ENCODE measurements at places on chromosomes 7 and 10. TPM values are rescaled to one million over a fixed set of nuclear protein-coding genes. Genes with fewer than 3 reads are reported as not detected.

- peak overlapping the region; percentile 81 for H3K4me3 ChIP-seq
- peaks cover 4% of the 10 kb centered on the region for H3K4me1 ChIP-seq
- peak overlapping the region; percentile 81 for H3K27ac ChIP-seq
- peaks cover 23% of the 10 kb centered on the region for H3K36me3 ChIP-seq
- H3K27me3 ChIP-seq = no peaks in the 10 kb centered on the region
- DNase-seq = no peak
Observed at GRCh38 chr10:98446151-98446660, 529 bp downstream of the HPS1 start.

GRCh38 chr10:12750526-12751201 is 250.8 kb downstream of the CCDC3 start:
- no peak for DNase-seq
- no peak overlapping the region for H3K27ac ChIP-seq
- H3K4me3 ChIP-seq = no peak overlapping the region
- H3K4me1 ChIP-seq = no peaks in the 10 kb centered on the region
- H3K27me3 ChIP-seq = no peaks in the 10 kb centered on the region

DNA sequence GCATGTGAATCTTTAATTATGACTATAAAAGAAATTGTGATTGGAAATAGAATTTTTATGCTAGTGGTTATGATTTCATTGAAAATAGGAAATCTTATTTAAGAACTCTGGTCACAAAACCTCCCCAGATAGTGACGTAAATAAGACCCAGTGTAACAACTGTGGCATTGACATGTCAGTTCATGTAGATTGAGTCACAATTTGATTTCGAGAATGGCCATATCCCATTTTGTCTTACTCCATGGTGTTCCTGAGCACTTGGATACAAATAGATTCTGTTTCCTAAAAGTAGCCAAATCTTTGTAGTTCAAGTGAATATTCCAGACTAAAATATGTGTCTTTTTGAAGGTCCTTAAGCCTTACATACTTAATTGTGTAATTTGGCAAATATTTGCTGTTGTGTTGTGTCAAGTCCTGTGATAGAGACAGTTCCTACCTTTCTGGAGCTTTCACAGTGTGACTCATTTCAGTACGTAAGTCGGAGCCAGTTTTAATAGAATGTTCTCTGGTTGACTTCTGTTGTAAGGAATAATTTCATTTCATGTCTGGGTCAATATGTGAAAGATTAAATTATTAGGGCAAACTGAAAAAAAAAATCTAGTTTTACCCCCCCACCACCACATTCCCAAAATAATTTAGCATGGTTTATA is 37.1 kb upstream of the TOMM7 start:
- H3K4me1 ChIP-seq = peaks cover 7% of the 10 kb centered on the region
- no peaks in the 10 kb centered on the region for H3K27me3 ChIP-seq
- no peak overlapping the region for H3K4me3 ChIP-seq
- no peaks in the 10 kb centered on the region for H3K36me3 ChIP-seq
- no peak overlapping the region for H3K27ac ChIP-seq

GRCh38 chr7:134174795-134175261 is 47.7 kb downstream of the LRGUK start:
- peak; percentile 18 for DNase-seq
- no peaks in the 10 kb centered on the region for H3K36me3 ChIP-seq
- no peak overlapping the region for H3K4me3 ChIP-seq
- no peaks in the 10 kb centered on the region for H3K4me1 ChIP-seq

DNA sequence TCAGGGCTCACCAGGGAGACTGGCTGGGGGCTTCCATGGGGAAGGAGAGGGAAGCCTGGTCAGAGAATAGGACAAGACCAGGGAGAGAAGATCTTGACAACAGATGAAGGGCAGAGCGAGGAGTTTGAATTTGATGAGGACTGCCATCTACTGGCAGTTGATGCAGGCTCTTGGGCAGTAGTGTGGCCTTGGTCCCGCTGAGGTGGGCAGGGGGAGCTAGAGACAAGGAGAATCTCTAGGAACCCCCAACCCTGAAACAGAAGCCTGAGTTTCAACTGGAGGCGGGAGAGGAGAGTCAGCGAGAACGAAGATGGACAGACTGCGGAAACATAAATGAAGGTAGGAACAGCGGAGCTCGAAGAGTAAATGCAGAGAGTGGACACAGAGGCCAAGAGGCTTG is 81.0 kb downstream of the PPP1R3C start:
- H3K36me3 ChIP-seq = no peaks in the 10 kb centered on the region
- no peaks in the 10 kb centered on the region for H3K27me3 ChIP-seq
- no peak overlapping the region for H3K27ac ChIP-seq
- no peaks in the 10 kb centered on the region for H3K4me1 ChIP-seq
- no peak overlapping the region for H3K4me3 ChIP-seq
- DNase-seq = peak; percentile 8

- H3K27ac ChIP-seq = no peak overlapping the region
- no peak for DNase-seq
- H3K36me3 ChIP-seq = no peaks in the 10 kb centered on the region
- no peak overlapping the region for H3K4me3 ChIP-seq
- no peaks in the 10 kb centered on the region for H3K4me1 ChIP-seq
Observed at GRCh38 chr10:30973737-30974136, 57.9 kb downstream of the ZNF438 start.

GRCh38 chr7:136914016-136914415 is 45.6 kb downstream of the CHRM2 start:
- H3K4me1 ChIP-seq = no peaks in the 10 kb centered on the region
- no peak overlapping the region for H3K4me3 ChIP-seq
- no peak overlapping the region for H3K27ac ChIP-seq

- H3K4me1 ChIP-seq = no peaks in the 10 kb centered on the region
- H3K36me3 ChIP-seq = no peaks in the 10 kb centered on the region
- no peaks in the 10 kb centered on the region for H3K27me3 ChIP-seq
Observed at GRCh38 chr7:36129048-36129534, 24.0 kb upstream of the EEPD1 start.

DNA sequence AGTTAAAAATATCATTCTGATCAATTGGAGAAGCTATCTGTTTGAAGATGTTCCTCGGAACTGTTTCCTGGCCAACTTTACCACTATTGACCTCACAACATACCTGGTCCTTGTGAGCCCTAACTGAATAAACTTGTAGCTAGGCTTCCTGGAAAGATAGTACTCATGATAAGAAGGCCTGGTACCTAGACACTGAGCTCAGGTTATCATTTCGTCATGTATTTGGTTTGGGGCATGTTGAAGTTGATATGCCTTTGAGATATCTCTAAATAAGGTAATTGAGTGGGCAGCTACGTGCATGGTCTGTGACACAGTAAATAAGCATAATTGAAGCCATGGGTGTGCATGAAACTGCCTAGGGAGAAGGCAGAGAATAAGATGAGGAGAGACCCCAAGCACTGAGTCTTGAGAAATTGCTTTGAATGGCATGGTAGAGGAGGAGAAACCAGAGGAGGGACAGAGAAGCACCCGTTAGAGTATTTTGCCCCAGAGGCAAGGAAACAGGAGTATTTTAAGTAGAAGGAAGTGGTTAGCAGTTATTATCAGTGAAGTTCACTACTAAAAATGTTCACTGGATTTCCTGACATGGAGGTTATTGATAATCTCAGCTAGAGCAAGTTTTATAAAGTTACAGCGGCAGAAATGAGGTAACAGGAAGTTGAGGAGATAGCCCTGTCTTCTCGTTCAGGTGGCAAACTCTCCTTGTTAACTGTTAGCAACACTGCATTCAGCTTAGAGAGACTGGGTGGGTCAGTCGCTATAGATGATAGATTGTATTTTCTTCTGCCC is 55.6 kb downstream of the CC2D2B start:
- H3K4me1 ChIP-seq = no peaks in the 10 kb centered on the region
- H3K27me3 ChIP-seq = no peaks in the 10 kb centered on the region
- DNase-seq = no peak
- no peak overlapping the region for H3K4me3 ChIP-seq

DNA sequence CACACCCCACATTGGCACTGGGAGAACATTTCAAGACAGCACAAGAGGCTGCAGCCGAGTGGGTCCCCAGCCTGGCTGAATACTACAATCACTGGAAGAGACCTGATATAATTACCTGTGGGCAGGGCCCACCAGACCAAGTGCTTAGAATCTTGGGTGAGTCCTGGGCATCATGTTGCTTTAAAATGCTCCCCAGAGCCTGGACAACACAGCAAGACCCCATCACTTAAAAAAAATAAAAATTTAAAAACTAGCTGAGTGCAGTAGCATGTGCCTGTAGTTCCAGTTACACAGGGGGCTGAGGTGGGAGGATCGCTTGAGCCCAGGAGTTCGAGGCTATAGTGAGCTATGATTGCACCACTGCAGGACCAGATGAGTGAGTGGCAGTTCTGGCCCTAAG is 28.1 kb downstream of the FAM171A1 start:
- no peaks in the 10 kb centered on the region for H3K4me1 ChIP-seq
- DNase-seq = no peak
- no peaks in the 10 kb centered on the region for H3K36me3 ChIP-seq
- H3K4me3 ChIP-seq = no peak overlapping the region
- H3K27me3 ChIP-seq = peaks cover 3% of the 10 kb centered on the region

GRCh38 chr10:115049960-115050359 is 43.2 kb upstream of the ATRNL1 start:
- no peaks in the 10 kb centered on the region for H3K36me3 ChIP-seq
- no peaks in the 10 kb centered on the region for H3K4me1 ChIP-seq
- DNase-seq = no peak

DNA sequence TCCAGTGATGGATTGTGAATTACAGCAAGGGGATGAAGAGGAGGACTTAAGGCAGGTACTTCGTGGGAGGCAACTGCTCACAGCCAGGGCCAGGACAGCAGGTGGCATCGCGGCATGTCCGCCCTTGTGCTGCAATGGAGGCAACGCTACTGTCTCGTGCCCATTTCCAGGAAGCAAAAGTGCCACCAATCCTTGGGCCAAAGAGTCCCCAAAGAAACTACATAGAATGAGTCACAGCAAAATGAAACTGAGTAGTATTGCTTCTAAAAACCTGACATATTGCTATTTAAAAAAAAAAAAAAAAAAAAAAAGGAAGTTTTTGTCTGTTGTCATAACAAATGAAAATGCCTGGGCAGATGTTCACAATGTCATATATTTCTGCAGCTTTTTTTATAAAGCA is 46.6 kb downstream of the RSU1 start:
- no peak for DNase-seq
- H3K36me3 ChIP-seq = no peaks in the 10 kb centered on the region

- no peak overlapping the region for H3K4me3 ChIP-seq
- H3K27me3 ChIP-seq = no peaks in the 10 kb centered on the region
- no peak overlapping the region for H3K27ac ChIP-seq
- DNase-seq = no peak
- no peaks in the 10 kb centered on the region for H3K36me3 ChIP-seq
Observed at GRCh38 chr10:20173046-20173445, 356.8 kb downstream of the PLXDC2 start.

DNA sequence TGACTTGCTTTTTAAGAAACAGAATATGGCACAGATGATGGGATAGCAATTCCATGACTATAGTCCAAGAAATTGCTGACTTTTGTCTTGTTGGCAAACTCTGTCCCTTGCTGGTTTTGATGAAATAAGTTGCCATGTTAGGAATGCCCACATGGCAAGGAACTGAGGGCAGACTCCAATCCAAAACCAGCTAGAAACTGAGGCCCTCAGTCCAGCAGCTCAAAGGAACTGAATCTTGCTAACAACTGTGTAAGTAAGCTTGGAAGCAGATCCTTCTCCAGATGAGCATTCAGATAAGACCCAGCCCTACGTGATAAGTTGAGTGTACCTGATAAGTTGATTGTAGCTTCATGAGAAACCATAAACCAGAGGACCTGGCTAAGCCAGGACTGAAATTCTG is 64.3 kb upstream of the BMPER start:
- no peaks in the 10 kb centered on the region for H3K4me1 ChIP-seq
- no peak overlapping the region for H3K27ac ChIP-seq
- H3K4me3 ChIP-seq = no peak overlapping the region

DNA sequence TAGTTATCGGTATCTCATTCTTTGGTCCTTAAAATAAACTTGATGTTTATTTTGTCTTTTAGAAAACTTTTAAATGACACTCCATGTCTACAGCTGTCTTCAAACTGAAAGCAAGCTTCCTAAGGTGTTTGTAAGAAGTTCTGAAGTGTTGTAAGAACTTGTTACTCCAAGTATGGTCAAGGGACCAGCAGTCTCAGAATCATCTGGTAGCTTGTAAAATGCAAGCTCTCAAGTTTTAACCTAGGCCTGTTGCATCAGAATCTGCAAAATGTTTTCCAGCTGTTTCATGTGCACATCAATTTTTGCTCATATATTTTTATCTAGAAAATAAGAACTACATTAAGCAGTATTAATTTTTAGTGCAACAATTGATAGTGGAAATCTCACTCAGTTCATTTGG is 104.1 kb downstream of the THSD7A start:
- no peak overlapping the region for H3K27ac ChIP-seq
- H3K27me3 ChIP-seq = no peaks in the 10 kb centered on the region
- no peak for DNase-seq
- no peaks in the 10 kb centered on the region for H3K36me3 ChIP-seq
- H3K4me1 ChIP-seq = no peaks in the 10 kb centered on the region
- no peak overlapping the region for H3K4me3 ChIP-seq

- H3K27me3 ChIP-seq = no peaks in the 10 kb centered on the region
- DNase-seq = no peak
- no peak overlapping the region for H3K27ac ChIP-seq
- H3K4me3 ChIP-seq = no peak overlapping the region
Observed at GRCh38 chr7:6320791-6321190, 48.4 kb upstream of the CYTH3 start.

DNA sequence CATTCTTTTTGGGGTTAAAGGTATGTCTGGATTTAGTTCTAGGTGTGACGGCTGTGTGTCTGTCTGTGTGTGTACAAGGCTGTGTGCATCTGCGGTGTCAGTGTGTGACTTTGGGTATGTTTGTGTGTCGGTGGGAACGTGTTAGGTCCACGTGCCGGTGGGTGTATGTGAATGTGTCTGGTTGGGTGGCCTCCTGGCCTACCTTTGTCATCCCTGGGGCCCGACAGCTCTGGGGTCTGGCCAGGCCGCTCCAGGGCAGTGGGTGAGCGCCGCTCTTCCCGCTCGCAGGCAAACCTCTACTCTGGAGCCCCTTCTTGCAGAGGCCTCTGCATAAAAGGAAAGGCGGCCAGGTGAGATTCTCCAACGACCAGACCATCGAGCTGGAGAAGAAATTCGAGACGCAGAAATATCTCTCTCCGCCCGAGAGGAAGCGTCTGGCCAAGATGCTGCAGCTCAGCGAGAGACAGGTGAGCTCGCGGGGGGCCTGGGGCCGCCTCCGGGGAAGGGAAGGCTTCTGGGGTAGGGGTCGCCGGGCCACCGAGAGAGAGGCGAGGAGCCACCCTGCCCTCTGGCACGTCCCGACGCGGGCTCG is 2.4 kb downstream of the HHEX start:
- peaks cover 24% of the 10 kb centered on the region for H3K4me1 ChIP-seq
- no peak overlapping the region for H3K27ac ChIP-seq
- H3K27me3 ChIP-seq = peaks cover 55% of the 10 kb centered on the region
- no peak for DNase-seq

DNA sequence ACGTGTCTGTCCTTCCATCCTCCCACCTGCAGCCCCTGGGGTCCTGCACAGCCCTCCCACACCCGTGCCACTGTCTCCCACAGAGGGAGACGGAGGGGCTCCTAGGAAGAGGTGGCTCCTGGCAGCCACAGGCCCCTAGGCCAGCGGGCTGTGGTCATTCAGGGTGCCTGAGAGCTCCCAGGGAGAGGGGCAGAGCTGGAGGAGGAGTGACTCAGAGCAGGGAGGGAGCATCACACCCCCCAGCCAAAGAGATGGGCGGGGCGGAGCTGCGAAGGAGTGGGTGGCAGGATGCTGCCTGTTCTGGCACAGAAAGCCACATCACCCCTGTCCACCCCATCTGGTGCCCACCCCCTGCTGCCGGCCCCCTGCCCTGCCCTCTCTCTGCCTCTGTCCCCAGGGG is 50.5 kb downstream of the STK32C start:
- no peak overlapping the region for H3K27ac ChIP-seq
- DNase-seq = no peak
- H3K36me3 ChIP-seq = no peaks in the 10 kb centered on the region
- no peaks in the 10 kb centered on the region for H3K27me3 ChIP-seq
- H3K4me3 ChIP-seq = no peak overlapping the region

Gene GALNT17
- total RNA-seq = 1.8 TPM

Gene MBL2
- 0.05 TPM for total RNA-seq

Gene PVRIG
- 52.3 TPM for total RNA-seq

Gene SPDYE2B
- not detected for total RNA-seq

Gene LBX1
- total RNA-seq = not detected
